Cardiac septum (tissue), 1 donor: ENCODE measurements at places on chromosomes 5 and 9.

DNA sequence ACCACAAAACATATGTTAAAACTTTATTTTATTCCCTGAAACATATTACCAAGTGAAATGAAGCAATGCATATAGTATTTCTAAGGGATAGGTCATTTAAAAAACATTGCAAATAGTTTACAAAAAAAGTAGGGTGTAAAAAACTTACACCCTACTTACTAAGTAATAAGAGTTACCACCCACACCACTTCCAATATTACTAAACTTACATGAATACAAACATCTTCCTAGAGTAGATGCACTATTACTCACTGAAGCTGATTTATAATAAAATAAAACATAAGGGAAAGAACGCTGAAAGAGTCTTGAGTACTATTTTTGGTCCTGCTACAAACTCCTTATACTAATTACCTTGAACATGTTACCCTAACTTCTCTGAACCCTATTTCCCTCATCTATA, 289.4 kb downstream of the HINT1 start:
- no peak for DNase-seq

GRCh38 chr5:61082516-61083280, 79.6 kb downstream of the SMIM15 start:
- DNase-seq, result no peak

- peak; percentile 88 for DNase-seq
Observed at GRCh38 chr9:113590991-113591898, 127.7 kb downstream of the RGS3 start.

GRCh38 chr9:115002371-115003120, 72.2 kb upstream of the TNFSF8 start:
- no peak for DNase-seq

DNA sequence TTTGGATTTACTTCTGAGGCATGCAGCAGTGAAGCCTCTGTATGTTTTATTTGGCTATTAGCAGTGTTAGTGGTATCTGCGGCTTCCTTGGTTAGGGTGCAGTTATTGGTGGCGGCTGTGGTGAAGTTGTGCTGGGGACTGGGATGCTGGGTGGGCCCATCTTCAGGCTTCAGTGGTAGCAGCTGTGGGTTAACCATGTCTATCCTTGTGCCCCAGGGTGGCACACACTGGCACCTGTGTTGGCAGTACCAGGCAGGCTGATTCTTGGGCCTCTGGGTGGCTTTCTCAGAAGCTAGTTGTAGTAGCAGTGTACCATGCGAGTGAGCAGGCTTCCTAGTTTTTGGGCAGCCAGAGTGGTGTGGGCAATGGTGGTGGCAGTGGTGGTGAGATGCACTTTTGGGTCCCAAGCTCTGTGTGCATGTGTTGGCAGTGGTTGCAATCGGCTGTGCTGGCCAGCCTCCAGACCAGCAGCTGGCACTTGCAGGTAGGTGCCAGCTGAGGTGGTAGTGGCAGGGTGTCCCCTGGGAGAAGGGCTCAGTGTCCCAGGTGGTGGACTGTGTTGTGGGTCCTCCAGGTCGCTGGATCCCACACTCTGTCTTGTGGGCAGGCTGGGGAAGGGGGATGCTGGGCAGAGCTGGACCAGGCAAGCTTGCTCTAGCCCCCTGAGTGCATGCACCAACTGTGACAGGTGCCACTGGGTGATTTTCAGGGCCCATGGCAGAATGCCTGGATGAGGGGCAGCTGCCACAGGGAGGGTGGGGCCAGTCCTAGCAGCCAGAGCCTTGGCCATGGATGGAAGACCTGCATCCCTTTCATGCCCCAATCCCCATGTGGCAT, 13.6 kb downstream of the AHRR start:
- no peak for DNase-seq

- DNase-seq, result no peak
Observed at GRCh38 chr5:5231576-5231975, 91.4 kb downstream of the ADAMTS16 start.

DNA sequence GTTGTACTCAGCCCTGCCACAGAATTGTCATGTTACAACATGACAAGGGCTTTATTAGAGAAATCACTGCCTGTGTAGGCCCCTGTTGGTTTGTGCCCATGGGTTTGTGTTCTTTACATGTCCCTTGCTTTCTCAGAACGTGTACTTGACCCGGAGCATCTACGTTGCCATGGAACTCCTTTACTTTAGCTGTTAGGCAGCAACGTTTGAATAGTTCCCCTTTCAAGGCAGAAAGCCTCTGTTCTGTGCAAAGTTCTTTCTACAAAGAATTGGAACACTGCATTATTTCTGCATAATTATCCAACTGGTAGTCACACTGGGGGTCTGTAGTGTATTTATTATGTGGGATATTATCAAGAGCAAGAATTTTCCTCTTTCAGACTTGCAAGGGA, 51.1 kb downstream of the FBXL7 start:
- no peak for DNase-seq

GRCh38 chr9:68577774-68578591, 37.3 kb upstream of the TMEM252 start:
- DNase-seq, result no peak

DNA sequence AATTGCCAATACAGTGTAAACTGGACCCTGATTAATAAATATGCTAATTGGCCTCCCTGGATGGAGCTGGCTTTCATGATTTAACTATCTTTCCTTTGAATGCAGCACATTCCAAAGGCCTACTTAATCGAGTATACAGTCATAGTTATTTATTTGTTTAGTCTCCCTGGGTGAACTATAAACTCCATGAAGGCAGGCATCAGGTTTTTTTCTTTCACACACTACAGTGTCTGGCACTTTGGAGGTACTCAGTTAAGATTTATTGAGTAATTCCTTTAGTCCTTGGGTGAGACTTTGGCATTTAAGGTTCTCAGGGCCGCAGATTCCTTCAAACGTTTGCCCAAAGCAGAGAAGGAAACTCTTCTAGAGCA, 20.5 kb downstream of the RUSC2 start:
- no peak for DNase-seq

GRCh38 chr5:78377056-78377717, 16.8 kb downstream of the SCAMP1 start:
- DNase-seq, result no peak

- DNase-seq, result no peak
Observed at GRCh38 chr5:144390133-144390532, 219.5 kb downstream of the KCTD16 start.

- DNase-seq, result no peak
Observed at GRCh38 chr5:130065617-130066016, 161.4 kb downstream of the CHSY3 start.

GRCh38 chr5:54073735-54074134, 236.6 kb downstream of the ARL15 start:
- DNase-seq, result no peak

DNA sequence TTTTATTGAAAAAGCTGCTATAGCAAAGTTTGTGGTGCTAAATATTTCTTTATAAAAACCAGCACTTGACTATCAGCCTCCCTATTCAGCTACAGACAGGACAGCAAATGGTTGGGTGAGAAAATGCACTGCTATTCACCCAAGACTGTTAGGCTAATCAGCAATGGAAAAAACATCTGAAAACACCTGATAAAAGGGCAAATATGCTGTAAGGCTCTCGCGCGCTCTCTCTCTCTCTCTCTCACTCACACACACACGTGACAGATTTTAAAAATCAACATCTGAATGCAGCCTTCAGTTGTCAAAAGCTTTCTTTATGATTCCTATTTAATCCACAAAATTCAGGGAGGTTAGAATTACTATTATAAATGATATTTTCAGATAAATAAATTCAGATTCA, 80.2 kb downstream of the HTR4 start:
- no peak for DNase-seq

GRCh38 chr9:68626526-68626925, 78.5 kb upstream of the PIP5K1B start:
- no peak for DNase-seq

DNA sequence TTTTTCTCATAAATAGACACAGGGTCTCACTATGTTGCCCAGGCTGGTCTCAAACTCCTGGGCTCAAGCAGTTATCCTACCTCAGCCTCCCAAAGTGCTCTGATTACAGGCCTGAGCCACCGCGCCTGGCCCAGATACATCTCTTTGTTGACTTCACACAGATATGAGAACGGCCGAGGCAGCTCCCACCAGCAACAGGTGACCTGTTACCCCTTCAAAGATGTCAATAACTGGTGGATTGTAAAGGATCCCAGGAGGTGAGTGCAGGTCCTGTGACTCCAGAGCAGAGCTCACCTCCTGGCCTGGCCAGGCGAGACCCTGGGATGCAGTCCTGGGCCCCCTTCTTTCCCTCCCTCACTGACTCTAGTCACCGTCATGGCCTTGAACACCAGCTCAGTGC, 9.2 kb downstream of the POMT1 start:
- no peak for DNase-seq

DNA sequence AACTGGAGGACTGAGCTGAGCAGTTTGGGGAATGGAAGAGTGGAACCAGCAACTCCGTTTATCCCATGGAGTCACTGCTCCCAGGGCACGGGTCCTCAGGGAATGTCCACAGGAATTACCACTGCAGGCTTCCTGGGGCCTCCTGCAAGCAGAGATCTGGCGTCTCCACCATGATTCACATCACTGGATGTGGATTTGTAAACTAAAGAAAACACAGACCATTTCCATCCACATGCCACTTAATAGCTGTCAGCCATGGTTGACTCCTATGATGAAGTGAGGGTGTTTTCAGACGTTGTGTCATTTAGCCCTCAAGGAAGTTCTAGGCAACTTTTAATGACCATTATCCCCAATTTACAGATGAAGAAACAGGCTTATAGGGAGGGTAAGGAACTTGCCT, 30.2 kb downstream of the SNCAIP start:
- DNase-seq, result no peak
